Suppressor macrophage treated with lipopolysaccharide for 1 hour (primary cell): ENCODE measurements at places on chromosomes 12 and 14.
A peak's percentile ranks its signal among the peaks of the same experiment; 100 is the strongest.

DNA sequence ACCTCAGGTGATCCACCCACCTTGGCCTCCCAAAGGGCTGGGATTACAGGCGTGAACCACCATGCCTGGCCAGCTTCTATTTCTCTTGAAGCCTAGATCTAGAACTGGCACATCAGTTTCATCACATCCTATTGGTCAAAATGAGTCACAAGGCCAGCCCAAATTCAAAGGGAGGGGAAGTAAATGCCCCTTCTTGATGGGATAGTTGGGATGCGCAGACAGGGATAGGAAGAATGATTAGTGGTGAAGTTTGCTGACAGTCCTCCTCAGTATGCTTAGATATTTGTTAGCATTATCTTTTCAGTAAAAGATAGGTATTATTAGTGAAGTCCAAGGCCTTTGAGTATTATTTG lies 33.4 kb downstream of the CRADD start:
- DNase-seq: no peak

- no peak for DNase-seq
These were observed 87.7 kb downstream of the CHGA start for GRCh38 chr14:93010522-93011140.

DNA sequence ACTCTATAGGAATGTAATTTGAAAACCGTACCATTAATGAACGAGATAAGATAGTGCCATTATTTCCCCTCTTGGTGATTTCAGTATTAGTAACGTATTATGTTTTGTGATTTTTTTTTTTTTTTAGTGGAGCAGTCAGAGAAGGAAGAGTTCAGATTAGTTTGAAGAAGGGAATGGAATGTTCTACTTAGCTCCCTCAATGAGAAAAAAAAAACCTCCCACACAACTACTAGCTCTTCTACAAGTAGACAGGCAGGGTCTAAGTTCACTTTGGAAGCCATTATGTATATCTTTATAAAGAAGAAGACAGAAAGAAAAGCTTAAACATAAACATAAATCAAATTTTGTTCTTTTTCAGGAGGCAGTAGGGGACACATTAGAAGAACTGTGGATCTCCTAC lies 27.3 kb downstream of the PNMA1 start:
- no peak for DNase-seq

DNA sequence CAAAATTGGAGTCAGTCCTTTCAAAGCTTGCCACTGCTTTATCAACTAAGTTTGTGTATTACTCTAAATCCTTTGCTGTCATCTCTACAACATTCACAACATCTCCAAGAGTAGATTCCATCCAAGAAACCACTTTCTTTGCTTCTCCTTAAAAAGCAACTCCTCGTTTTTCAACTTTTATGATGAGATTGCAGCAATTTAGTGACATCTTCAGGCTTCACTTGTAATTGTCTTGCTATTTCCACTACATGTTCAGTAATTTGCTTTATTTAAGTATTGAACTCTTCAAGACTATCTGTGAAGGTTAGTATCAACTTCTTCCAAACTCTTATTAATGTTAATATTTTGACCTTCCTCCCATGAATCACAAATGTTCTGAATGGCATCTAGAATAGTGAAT lies 747.9 kb downstream of the TMTC2 start:
- DNase-seq: no peak

GRCh38 chr14:103542605-103543088 lies 13.7 kb downstream of the TRMT61A start:
- DNase-seq: no peak

DNA sequence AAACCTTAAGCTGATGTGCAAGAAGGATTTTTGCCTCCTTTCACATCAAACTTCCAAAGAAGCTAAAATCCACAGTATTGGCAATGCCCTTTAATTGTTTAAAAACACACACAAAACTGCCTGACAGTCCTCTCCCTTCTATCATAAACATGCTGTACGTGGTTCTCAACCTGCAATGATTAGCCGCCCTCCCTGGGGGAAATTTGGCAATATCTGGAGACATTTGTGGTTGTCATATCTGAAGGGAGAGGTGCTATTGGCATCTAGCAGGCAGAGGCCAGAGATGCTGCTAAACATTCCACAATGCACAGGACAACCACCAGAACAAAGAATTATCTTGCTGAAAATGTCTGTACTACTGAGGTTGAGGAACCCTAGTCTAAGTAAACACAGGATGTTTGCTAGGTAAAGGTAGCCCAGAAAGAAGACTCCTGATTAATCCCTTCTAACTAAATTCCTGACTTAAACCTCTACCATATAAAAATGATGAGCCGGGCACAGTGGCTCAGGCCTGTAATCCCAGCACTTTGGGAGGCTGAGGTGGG lies 1.2 kb downstream of the ACOT6 start:
- DNase-seq: no peak

DNA sequence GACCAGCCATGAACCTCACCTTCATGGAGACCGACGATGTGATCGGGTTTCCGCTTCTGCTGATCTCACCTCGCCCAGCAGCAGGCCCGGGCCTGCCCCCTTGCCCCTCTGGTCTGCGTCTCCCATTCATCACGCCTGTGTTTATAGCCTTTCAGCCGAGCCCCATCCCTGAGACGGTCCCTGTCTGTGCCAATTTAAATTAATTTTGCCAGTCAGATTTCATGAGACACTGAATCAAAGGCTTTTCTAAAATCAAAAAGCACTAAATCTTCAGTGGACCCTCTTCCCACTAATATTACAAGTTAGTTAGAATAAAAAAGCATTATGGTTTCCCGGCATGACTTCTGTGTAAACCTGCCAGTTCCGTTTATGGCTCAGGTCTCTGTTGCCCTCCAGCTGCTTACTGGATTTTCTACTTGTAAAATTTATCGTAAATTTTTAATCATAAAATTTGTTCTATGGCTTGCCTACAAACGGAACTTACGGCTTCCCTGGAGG lies 155.9 kb downstream of the ESRRB start:
- no peak for DNase-seq

DNA sequence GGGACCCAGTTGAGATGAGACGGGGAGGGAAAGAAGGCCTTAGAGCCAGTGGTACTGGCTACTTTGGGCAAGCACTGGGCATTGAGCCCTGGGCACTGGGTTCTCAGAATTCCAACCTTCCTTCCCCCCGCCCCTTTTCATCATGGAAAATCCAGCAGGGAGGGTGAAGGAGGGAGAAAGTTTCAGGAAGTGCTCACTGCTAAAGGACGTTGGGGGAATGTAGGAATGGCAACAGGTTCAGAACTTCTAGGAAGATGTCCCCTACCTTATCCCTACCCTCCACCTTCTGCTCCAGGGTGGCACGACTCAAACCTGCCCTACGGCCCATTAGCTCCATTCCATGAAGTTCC lies 4.2 kb upstream of the TNS2 start:
- no peak for DNase-seq

GRCh38 chr12:41014643-41015020 lies 173.5 kb upstream of the PDZRN4 start:
- DNase-seq: no peak

GRCh38 chr12:85029456-85029855 lies 6.6 kb downstream of the TSPAN19 start:
- peak; percentile 62 for DNase-seq

- DNase-seq: peak; percentile 51
These were observed 8.1 kb downstream of the ZNF219 start for GRCh38 chr14:21090194-21090939.

DNA sequence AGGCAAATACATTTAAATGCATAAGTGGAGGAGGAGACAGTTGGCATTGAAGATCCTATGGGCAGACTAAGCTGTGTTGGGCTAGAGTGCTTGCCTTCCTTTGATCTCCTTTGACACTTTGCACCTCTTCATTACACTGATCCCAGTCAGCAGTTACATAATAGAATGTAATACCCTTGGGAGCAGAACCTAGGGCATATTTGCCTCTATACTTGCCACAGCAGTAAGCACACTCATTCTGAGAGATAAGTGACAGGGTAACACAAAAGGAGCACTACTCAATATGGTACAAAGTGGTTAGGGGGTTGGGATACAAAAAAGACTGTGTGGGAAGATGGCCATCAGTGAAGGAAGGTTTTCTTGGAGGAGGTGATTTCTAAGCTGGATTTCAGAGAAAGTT lies 9.0 kb downstream of the MARS1 start:
- no peak for DNase-seq

DNA sequence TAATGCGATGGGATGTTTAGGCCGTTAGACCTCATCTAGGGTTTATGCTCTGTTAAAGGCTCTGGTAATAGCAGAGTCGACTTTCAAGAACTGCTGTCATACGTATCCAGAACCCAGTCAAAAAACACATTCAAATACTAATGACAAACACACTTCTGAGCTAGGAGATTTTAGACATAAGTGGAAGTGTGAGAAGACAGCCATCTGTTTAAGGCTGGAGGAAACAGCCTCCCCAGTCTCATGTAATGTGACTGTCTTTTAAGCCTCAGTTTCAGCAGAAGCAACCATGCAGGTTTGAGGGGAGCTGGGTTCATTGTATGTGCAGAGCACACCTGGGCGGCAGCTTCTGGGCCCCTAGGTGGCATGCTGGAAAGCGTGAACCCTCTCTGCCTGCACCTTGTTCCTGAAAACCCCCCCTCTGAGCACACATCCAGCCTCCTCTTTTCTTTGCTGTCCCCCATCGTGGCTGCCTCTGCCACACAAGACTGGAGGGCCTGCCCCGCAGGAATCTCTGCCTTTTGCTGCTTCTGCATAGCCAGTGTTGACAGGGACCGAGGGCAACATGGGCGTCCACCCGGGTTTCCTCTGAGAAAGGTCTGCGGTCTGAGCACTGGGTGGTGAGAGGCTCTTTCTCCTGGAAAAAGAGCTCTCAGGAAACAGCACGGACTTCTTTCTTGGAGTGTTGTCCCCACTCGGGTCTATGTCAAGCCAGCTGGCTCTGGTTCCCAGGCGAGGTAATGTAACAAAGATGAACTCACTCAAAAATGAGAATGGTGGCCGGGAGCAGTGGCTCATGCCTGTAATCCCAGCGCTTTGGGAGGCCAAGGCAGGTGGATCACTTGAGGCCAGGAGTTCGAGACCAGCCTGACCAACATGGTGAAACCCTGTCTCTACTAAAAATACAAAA lies 11.6 kb downstream of the WNT5B start:
- no peak for DNase-seq

DNA sequence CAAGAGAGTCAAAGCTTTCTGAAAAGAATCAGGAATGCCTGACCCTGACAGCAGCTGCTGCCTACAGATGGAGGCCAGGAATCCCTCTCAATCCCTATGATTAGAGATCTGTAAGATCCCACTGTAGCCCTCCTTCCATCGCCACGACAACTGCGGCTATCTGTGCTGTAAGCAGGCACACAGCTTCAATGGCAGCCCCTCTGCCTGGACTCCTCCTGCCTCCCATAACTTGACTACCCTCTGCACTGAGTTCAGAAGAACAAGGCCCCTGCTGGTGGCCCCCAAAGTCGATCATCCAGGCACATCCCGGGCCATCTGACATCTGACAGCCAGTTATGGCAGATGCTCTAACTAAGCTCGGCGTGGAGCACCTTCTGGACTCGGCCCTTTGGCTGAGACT lies 2.9 kb downstream of the CLMN start:
- DNase-seq: no peak

DNA sequence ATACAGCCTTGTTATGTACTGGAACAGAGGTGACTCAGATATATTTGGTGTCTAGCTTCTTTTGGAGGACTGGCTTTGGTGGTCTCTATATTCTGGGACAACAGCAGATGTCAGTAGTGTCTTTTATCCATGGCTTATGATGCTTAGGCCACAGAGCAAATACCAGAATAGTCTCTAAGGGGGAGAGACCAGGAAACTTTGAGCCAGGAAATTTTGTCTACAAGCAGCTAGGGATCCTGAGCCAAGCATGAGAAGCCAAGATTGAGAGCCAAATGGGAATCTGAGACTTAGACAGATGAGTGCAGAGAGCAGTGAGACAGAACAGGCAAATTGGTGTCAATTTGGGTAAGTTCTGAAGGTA lies 28.4 kb upstream of the PTPRR start:
- no peak for DNase-seq

- peak; percentile 89 for DNase-seq
These were observed at the start of gene EVL for GRCh38 chr14:100065111-100065871. Gene EVL (plus strand): TSS chr14:100065422. CDS start chr14:100065501, 79 bp downstream.

DNA sequence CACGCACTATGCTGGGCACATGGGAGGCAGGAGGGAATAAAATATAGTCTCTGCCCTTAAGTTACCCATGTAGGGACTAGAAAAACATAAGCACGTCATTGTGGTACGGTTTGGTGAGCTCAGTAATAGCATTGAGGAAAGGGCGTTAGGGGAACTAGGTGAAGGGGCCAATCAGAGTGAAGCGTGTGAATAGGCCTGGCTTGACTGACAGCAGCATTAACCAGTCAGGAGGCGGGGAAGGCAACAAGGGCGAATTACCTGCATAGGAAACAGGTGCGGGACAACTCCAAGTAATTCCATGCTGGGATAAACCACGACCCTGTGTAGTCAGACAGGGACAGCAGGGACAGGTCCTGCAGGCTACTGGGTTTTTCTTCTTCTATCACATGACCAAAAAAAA lies 107.7 kb downstream of the UNC79 start:
- DNase-seq: peak; percentile 15

- DNase-seq: no peak
These were observed 25.9 kb upstream of the POLR3B start for GRCh38 chr12:106331599-106331998.

- no peak for DNase-seq
These were observed 42.3 kb downstream of the EFCAB11 start for GRCh38 chr14:89912221-89912620.

GRCh38 chr12:42756841-42757623 lies 167.5 kb upstream of the PRICKLE1 start:
- DNase-seq: no peak

GRCh38 chr12:65728848-65729793 lies 95.2 kb upstream of the HMGA2 start:
- DNase-seq: peak; percentile 6

DNA sequence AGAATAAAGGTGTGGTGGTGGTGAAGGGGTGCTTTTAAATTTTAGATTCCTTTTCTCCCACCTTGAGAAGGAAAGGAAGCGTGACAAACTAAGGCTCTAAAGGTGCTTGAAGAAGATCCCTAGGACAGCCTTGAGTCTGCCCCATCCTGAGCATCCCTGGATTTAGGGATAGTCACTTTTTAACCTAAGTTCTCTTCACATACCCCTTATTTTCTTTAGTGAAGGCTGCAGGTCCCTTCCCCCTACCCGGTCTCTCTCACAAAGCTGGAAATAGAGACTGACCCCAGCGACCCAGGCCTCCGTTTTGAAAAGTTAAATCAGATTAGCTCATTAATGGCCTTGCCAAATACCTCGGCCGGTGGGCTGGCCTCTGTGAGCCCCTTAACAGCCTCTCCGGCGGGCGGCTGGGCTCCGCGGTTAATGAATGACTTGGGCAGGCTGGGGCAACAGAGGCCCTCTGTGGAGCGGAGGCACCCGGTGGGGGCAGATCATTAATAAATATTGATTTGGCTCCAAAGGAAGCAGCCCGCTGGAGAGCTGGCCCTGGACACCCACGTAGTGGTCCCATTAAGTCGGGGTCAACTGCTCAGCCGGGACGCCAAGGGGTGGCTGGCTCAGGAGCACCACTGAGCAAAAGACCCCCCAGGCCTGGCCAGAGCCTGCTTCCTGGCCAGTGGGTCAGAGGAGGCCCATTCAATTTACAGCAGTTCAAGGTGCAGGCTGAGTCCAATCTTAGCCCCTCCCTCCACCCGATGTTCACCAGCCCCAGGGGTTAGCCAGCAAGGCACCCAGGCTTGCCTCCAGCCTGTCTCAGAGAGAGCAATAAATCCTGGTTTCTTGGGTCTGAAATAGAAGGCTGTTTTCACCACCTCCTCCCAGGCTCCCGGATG lies 31.8 kb downstream of the PAH start:
- DNase-seq: no peak

- no peak for DNase-seq
These were observed 116.0 kb upstream of the PTPRR start for GRCh38 chr12:71036526-71036925.

- no peak for DNase-seq
These were observed 65.8 kb downstream of the NUMB start for GRCh38 chr14:73392329-73393257.
